ENCODE measurements at places on chromosomes 16 and 17.

GRCh38 chr16:85563515-85564276, 49.4 kb upstream of the GSE1 start:
- no peak for DNase-seq

DNA sequence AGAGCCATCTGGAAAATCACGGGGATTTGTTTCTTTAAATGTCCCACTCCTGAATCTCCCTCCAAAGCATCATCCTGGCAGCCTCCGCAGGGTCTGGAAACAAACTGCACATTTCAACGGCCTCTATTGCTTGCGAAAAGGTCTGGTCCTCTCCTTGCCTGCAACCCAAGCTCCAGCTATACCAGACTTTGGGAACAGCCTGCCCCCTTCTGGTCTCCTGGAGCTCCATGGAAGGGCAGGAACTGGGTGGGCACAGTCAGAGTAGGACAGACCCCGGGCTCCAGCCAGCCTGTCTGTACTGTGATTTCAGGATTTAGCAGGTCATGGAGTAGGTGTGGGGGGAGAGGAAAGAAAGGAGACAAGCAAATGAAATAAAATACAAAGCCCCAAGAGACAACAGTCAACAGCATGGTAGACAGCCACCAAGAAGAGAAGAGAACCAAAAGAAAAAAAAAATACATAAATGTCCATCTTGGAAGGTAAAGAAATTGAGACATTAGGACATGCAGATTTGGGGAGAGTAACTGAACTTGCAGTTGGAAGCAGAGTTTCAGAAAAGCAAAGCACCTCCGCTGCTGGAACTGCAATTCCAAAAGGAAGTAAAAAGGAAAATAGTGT, 2.7 kb downstream of the XYLT1 start:
- no peak for DNase-seq

GRCh38 chr16:59543641-59544040, 809.5 kb upstream of the GOT2 start:
- DNase-seq: no peak

DNA sequence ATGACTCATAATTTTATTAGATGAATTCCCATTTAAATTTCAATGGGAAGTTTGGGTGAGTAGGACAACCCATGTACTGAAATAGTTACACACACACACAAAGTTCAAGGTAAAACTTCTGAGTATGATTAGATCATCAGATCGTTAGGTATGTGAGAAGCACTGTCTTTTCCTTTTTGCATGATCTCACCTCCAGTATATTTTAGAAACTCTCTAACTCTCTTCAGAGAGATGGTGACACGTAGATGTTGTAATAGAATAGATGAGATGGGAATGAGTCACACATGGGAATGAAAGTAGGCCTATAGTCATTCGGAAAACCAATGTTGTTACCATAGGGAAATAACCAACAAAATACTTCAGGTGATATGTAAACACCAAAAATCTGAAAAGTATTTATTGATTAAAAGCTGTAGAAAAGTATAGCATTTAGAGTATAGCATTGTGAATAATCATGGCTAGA, 22.2 kb downstream of the KRT23 start:
- DNase-seq: no peak

- no peak for DNase-seq
These were observed 1.7 kb upstream of the ROGDI start for GRCh38 chr16:4803898-4804762.

- no peak for DNase-seq
These were observed 6.5 kb downstream of the EIF1 start for GRCh38 chr17:41695134-41695661.

GRCh38 chr16:86951831-86952598, 365.2 kb downstream of the C16orf95 start:
- no peak for DNase-seq

GRCh38 chr17:60514500-60514899, 11.5 kb downstream of the APPBP2 start:
- no peak for DNase-seq

DNA sequence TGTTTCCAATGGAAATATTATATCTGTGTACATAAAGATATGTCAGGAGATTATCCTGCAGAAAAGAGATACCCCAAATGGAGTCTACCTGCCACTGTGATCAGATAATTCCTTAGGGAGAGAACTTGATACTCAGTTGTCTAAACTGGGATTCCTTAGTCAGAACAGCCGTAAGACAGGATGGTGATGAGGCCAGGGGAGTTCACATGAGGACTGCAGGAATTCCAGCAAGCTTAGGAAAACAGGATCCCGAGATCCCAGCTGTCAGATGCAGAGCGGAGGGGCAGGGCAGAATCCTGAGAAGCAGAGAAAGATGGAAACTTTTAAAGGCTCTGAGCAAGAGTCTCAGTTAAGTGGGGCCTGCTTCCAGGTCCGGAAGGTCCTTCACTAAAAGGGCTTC, 4.7 kb downstream of the KRABD2 start:
- DNase-seq: no peak

DNA sequence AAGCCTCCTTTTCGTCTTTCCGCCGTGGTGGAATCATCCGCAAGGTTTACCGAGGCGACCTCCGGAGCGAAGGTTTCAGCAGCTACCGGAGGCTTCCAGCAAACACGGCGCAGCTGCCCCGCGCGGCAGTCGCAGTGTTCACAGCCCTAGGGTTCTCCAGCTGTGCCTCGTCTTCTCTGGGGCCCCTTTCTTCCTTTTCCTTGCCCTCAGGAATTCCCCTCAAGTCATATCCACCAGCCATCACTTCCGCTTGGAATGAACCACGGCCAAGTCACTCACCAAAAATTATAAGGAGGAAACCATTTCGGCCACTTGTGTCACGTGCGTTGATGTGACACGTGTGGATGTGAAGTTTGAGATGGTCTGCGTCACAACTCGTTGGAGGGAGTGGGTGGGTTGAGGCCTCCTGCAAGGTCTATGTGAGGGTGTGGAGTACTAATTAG, 636 bp upstream of the ERN1 start:
- peak; percentile 43 for DNase-seq

GRCh38 chr17:45143094-45143670, 5.1 kb upstream of the HEXIM1 start:
- no peak for DNase-seq

DNA sequence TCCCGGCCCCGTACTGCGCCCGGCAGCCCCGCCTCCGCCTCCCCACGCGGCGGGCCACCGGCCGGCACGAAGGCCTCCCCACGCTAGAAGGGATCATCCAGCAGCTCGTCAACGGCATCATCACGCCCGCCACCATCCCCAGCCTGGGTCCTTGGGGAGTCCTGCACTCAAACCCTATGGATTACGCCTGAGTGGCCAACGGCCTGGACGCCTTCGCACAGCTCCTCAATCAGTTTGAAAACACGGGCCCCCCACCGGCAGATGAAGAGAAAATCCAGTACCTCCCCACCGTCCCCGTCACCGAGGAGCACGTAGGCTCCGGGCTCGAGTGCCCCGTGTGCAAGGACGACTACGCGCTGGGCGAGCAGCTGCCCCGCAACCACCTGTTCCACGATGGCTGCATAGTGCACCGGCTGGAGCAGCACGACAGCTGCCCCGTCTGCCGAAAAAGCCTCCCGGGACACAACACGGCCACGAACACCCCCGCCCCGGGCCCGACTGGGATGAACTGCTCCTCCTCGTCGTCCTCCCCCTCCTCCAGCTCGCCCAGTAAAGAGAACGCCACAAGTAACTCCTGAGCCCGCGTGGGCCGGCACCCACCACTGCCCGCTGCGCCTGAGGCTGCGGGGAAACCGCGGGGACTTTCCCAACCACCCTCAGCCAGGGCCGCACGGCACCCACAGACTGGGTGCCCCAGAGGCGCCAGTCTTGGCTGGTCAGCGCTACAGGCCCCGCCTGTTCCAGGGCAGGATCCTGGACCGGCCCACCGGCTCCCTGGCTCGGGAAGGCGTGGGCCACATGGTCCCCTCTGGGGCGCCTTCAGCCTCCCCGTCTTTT, 39.0 kb upstream of the AKAP1 start:
- peak; percentile 45 for DNase-seq

GRCh38 chr16:5932906-5933305, 835.3 kb upstream of the EEF2KMT start:
- DNase-seq: no peak

- DNase-seq: no peak
These were observed 146.3 kb upstream of the NOG start for GRCh38 chr17:56447171-56447570.

GRCh38 chr17:12743046-12743445, 46.3 kb upstream of the ARHGAP44 start:
- DNase-seq: no peak

- DNase-seq: no peak
These were observed 36.6 kb downstream of the IQCK start for GRCh38 chr16:19754644-19755036.

- no peak for DNase-seq
These were observed 563 bp downstream of the ZACN start for GRCh38 chr17:76079535-76079955.

DNA sequence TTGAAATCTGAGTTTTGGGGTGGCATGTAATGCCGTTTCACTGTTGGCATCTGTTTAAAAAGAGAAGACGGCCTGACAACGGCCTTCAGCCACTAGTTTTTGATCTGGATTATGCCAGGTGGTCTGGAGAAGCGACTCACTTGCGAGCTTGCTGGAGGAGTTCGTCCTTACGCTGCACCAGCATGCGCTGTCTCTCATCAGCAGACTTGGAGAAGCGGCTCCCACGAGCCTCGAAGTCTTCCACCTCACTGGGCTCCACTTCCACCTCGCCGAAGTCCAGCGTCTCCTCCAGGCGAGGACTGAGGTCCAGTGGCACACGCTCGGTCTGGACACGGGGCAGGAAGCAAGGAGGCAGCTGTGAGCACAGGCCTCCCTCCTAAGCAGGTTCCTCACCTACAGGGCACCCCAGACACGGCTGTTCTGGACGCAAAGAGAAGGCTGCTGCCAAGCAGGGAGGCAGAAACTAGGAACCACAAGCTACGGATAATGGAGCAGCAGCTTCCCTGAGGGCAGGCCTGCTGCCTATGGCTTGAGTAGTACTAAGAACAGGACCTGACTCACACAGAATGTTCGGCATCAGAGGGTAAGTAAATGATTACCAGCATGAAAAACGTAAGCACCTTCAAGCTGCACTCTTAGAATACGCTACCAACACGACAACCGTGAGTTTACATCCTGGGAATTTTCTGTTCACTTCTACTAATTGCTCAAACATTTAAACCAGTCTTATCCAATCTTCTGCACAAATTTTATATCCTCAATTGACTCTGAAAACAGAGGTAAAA, 61.4 kb downstream of the AMFR start:
- no peak for DNase-seq

- DNase-seq: no peak
These were observed 12.4 kb upstream of the KATNB1 start for GRCh38 chr16:57723170-57723569.

DNA sequence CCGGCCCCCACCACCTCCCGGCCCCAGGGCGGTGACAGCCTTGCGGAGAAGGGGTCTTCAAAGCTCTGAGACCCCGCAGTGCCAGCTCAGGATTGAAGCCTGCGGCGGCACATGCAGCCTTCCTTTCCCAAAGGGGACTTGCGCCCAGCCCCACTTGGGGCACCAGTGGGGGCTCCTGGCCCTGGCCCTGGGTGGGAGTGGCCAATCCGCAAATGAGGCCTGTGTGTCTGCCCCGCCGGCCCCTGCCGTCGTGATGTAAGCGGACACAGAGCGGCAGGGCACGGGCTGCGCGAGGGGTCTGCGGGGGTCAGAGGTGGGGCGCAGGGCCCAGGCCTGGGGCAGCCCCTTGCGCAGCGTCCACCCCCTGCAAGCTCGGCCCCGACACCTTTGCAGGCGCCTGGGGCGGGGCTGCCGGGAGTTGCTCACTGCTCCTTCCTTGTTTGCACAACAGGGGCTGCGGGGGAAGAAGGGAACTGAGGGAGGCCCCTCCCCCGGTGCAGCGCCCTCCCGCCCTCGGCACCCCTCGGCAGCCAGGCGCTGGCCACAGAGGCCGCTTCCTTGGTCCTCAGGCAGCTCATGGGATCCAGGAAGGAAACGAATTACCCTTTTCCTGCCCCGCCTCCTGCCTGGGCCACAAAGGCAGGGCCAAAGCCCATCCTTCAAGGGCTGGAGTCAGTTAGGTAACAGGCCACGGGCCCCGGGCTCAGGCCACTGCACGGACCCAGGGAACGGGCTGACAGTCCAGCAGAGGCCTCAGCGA, 2.9 kb downstream of the SLC16A3 start:
- no peak for DNase-seq

- no peak for DNase-seq
These were observed 43.4 kb upstream of the SOX9 start for GRCh38 chr17:72077326-72077960.

GRCh38 chr16:16120382-16121184, 102.7 kb downstream of the ABCC6 start:
- no peak for DNase-seq

GRCh38 chr16:58109330-58109729, 19.9 kb downstream of the CFAP20 start:
- no peak for DNase-seq

- DNase-seq: no peak
These were observed 20.8 kb downstream of the ATP6V0D1 start for GRCh38 chr16:67460168-67460567.
